ENCODE measurements at places on chromosomes 11 and 22.
A peak's percentile ranks its signal among the peaks of the same experiment; 100 is the strongest.

DNA sequence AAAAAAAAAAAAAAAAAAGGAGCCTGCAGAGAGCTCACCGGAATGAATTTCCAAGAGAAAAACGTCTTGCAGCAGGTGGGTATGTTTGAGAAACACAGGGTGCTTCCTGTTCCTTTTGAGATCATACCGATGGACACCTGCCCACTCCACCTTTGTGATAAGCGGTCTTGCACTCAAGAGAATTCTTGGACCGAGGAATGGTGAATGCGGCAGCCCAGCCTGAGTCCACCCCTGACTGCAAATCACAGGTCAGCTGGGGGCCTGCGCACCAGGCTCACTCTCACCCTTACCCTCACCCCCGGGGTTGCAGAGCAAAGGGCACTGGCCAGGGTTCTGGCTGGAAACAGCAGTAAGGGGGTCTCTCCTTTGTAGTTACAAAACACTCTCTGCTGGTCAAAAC is 16.8 kb upstream of the TEF start:
- no peak for DNase-seq

GRCh38 chr22:17569971-17570511 is 6.7 kb downstream of the SLC25A18 start:
- DNase-seq: no peak

DNA sequence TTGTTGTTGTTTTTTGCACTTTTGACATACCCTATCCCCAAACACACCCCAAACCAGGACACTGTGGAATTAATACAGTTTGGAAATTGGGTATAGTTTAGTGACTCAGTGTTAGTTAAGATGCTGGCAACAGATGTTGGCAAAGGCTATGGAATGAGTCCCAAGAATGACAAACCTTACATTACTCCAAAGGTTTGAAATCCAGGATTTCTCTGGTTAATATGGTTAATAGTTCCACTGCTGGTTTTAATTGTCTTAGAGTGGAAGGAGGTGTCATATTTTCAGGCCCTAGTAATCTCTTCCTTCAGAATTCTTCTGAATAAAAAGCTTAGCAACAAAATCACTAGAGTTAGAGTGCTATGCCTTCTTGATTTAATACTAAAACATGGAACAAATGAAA is 775 bp downstream of the LPXN start:
- no peak for DNase-seq

- peak; percentile 43 for DNase-seq
These were observed 16.9 kb upstream of the SPTY2D1 start for GRCh38 chr11:18650859-18651557.

DNA sequence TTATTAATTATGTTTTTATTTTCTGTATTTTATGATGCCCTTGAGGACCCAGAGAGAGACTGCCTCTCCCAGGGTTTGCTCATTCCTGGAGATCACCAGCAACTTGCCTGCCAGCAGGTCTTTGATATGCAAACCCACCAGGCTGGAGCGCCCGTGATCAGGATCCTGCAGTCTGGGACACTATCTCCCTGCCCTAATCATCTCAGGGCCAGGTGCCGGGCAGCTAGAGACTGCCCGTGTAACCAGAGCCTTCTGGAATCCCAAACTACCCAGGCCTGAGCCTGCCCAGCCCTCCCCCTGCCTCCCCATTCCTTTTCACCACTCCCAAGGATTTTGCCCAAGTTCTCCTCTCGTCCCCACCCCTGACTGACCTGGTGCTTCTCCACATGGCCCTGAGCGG is 52.2 kb upstream of the B3GAT1 start:
- no peak for DNase-seq

GRCh38 chr11:67410369-67410831 is 5.1 kb upstream of the CARNS1 start:
- no peak for DNase-seq

GRCh38 chr22:19806213-19807160 is 45.9 kb downstream of the TBX1 start:
- peak; percentile 30 for DNase-seq

- DNase-seq: no peak
These were observed 78.3 kb upstream of the AKIP1 start for GRCh38 chr11:8832571-8833260.

- DNase-seq: no peak
These were observed 213.6 kb downstream of the DYNC2H1 start for GRCh38 chr11:103322821-103323220.

- DNase-seq: no peak
These were observed 53.9 kb upstream of the PARVG start for GRCh38 chr22:44126807-44127206.

GRCh38 chr11:8813658-8814057 is 97.3 kb upstream of the AKIP1 start:
- peak; percentile 88 for DNase-seq

- DNase-seq: no peak
These were observed 2.6 kb upstream of the UCP3 start for GRCh38 chr11:74011360-74012073.
